ENCODE measurements at places on chromosomes 13 and 19. TPM values are rescaled to one million over a fixed set of nuclear protein-coding genes. Genes with fewer than 3 reads are reported as not detected.

DNA sequence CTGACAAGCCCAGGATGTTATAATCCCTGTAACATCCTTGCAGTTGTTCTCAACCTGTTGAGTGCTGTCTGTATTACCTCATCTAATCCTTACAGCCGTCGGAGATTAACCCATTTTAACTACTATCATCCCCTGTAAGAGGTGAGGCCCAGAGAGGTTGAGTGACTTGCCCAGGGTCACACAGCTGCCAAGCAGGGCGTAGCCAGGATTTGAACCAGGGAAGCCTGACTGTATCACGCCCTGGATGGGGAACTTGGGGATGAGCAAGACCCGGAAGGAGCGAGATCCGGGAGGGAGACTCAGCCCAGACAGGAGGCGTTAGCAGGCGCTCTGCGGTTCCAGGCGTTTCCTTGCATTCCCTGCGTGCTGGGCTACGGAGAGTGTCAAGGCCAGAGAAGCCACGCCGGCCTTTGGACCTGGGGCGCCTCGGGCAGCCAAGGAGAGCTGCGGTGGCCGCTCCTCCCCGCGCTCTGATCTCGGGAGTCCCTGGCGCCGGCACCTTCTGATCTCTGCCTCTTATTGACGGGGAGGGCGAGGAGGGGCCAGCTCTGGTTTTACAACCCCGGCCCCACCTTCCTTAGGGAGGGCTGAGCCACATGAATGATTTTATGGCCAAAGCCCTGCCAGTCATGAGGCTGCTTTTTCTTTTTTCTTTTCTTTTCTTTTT, 6.2 kb downstream of the SULT2B1 start:
- no peak for DNase-seq

DNA sequence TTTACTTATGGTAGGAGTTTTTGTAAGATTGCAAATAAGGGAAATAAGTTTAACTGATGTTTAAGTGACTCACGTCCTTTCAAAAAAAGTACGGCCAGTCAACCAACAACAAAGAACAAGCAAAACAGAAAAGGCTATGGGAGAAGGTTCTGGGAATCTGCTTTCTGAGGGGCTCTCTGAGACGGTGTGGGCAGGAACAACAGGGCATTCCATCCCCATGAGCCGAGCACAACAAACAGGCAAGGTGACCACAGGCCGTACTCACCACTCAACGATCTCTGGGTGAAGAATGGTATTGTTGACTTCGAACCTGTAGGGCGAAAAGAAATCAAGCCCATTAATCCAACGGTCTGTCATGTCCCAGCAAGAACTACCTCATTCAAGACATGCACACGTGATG, 43.8 kb downstream of the PEPD start:
- DNase-seq = no peak

- no peak for DNase-seq
These were observed 64.0 kb upstream of the TNFRSF19 start for GRCh38 chr13:23506071-23506806.

- no peak for DNase-seq
These were observed 238.3 kb upstream of the MAB21L1 start for GRCh38 chr13:35714588-35715377.

- DNase-seq = no peak
These were observed 87.6 kb downstream of the ARHGEF7 start for GRCh38 chr13:111202745-111203144.

Gene PRR12
- total RNA-seq = 10.5 TPM

Gene SOHLH2
- not detected for total RNA-seq

GRCh38 chr13:106078191-106078590, 457.3 kb downstream of the EFNB2 start:
- no peak for DNase-seq

Gene C19orf33
- 0.40 TPM for total RNA-seq

- no peak for DNase-seq
These were observed 579 bp downstream of the CPT1C start for GRCh38 chr19:49691243-49692146.

- DNase-seq = peak; percentile 92
These were observed 1.0 kb upstream of the UBE2M start for GRCh38 chr19:58559275-58560006.

GRCh38 chr13:79196366-79196765, 209.7 kb downstream of the RBM26 start:
- DNase-seq = no peak

GRCh38 chr19:34336781-34337271, 28.2 kb upstream of the GPI start:
- no peak for DNase-seq

GRCh38 chr19:41774515-41774980, 19.2 kb downstream of the CEACAM6 start:
- DNase-seq = no peak

Gene PDX1
- 0.70 TPM for total RNA-seq

- no peak for DNase-seq
These were observed 56.5 kb downstream of the KCTD12 start for GRCh38 chr13:76829572-76830327.

GRCh38 chr19:39595950-39596349, 6.4 kb upstream of the LGALS13 start:
- DNase-seq = no peak

DNA sequence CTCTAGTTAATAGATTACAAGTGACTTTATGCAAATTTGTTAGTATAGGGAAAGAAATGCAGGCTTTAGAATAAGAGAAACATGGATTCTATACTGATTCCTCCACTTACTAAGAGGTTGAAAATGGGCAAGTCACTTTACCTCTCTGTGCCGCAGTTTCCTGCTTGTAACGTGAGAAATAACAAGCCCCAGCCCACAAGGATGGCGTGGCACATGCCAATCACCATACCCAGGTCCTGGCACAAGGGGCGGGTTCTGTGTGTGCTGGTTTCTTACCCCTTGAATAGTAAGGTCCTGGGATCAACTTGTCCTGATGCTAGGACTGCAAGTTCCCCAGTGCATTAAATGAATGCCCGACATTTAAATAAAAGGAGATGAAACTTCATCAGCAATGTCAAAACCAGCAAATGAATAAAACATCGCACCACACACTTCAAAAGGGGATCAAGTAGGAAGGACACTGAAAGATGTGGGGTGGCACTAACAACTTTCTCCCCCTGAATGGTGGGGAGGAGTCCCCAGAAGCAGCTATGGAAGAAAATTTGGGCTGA, 7.9 kb upstream of the SIGLEC9 start:
- DNase-seq = no peak

Gene HSD11B1L
- total RNA-seq = 4.1 TPM

DNA sequence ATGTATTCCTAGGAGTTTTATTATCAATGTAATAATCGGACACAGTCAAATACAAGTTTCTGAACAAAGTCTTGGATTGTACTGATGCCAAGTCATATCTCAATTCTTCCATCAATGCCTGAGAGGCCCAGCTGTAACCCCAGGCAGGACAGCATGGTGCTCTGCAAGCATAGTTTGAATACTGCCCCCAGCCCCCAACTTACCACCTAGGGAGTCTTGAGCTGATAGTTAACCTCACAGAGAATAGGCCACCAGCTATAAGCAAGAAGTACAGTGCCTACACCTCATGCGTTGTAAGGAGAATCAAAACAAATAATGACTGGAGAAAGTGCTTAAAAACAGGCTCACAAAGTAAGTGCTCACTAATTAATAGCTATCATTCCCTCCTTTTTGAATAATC, 2.7 kb downstream of the PROSER1 start:
- DNase-seq = no peak

Gene NTN5
- total RNA-seq = 0.28 TPM

Gene NANOS2
- total RNA-seq = not detected

Gene ZNF66
- 0.40 TPM for total RNA-seq

DNA sequence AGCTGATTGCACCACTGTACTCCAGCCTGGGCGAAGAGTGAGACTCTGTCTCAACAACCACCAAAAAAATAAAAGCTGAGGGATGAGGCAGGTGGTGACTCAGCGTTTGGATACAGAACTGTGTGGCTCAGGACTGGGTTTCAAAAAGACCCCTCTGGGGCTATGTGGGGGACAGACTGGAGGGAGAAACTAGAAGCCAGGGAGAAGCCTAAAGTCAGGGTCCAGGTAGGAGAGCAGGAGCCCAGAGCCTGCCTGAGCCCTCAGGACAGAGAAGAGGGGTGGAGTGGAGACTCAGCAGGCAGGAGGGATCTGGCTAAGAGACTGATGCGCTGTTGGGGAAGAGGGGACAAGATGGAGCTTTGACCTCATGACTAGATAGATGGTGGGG, 1.8 kb upstream of the CD37 start:
- no peak for DNase-seq

GRCh38 chr19:55667958-55668357, 7.1 kb upstream of the EPN1 start:
- no peak for DNase-seq

GRCh38 chr13:95181586-95181985, 119.7 kb downstream of the ABCC4 start:
- DNase-seq = no peak

DNA sequence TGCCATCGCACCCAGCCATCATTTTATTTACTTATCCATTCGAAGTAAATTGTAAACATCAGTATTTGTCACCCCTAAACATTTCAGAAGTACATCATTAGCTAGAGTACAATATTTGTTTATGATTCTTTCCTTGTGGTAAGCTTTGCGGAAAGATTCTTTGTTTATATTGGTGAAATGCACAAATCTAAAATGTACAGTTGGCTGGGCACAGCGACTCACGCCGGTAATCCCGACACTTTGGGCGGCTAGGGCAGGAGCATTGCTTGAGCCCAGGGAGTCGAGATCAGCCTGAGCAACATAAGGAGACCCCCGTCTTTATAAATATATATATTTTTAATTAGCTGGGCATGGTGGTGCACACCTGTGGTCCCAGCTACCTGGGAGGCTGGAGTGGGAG, 10.1 kb downstream of the LGALS7B start:
- DNase-seq = no peak

DNA sequence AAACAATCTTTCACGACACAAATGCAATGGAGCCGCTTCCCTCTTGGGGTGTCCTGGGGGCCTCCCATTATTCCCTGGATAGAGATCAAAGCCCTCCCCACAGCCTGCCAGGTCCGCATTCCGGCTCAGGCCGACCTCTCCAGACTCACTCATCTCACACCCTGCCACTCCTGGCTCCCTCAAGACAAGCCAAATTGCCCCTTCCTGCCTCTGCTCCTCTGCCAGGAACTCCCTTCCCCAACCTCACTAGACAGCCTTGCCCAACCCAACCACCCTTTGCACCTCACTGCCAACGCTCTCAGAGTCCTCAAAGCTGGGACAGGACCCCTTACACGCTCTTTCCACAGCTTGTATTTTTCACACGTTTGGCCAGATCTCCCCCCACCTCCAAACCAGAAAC, 1.5 kb downstream of the ABHD17A start:
- no peak for DNase-seq

Gene LIM2
- total RNA-seq = not detected

DNA sequence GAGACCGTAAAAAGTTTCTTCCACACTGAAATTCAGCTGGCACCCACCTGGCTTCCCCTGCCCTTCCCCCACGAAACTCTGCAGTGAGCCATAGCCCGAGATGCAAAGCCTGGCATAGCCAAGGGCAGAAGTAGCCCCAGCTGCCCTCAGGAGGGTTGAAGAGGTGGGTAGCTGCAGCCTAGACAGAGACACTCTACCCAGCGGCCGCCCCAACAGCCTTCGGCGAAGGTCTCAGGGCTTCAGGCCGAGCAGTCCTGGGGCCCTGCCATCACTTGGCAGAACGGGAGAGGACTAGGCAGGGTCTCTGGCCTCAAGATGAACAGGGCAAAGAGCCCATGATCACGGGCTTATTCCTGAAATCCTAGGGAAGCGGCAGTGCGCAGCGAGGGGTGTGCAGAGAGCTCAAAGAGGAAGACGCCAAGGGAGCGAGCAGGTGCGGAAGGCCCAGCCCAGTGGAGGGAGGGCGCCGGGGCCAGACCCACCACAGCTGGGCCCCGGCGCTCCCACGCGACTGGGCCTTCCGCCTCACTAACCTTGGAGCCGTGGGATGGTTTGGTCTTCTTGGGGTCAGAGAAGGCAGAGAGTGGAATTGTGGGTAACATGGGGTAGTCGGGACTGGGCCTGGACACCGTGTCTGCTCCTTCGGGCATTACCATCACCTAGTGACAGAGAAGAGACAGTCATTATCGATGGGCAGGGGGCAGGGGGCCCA, 53.2 kb downstream of the MLLT1 start:
- no peak for DNase-seq

GRCh38 chr13:77836423-77836822, 82.2 kb downstream of the EDNRB start:
- DNase-seq = no peak

DNA sequence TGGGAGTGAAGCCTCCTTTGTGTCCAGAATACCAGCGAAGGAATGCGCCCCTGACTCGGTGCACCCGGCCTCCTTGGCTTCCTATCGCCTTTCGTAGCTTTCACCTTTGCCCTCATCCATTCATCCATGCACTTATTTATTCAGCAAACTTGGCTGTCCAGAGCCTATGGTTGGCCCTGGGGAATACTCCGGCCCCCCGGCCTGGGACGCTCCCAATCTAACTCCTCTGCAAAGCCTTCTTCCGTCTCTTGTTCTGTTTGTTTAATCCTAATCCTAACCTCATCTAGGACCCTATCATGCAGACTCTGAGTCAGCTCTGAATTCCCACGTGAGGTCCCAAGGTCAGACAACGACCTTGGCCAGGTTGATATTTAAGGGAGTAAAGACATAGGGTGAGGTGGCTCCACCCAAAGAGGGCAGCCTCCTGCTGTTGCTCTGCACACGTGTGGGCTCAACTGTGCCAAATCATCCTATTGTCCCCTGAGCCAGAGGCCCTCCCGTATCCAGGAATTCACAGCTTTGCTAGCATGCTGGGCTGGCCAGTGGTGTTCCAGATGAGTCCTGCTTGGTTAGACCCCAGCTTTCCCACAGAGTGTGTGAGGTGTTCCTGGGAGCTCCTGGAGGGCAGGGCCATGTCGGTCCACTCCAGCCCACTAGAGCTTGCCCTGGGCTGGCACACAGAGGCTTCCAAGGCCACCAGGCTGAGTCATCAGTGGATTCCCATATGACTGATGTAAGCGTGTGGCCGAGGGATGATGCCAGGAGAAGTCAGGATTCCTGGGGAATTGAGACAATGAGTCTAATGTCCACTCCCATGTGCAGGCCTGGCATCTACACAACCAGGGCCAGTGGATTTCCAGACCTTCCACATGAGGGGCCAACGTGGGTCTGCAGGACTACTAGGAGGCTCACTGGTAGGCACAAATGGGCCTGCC, 6.5 kb upstream of the CCNE1 start:
- DNase-seq = no peak

Gene DNAAF3
- total RNA-seq = 0.63 TPM

DNA sequence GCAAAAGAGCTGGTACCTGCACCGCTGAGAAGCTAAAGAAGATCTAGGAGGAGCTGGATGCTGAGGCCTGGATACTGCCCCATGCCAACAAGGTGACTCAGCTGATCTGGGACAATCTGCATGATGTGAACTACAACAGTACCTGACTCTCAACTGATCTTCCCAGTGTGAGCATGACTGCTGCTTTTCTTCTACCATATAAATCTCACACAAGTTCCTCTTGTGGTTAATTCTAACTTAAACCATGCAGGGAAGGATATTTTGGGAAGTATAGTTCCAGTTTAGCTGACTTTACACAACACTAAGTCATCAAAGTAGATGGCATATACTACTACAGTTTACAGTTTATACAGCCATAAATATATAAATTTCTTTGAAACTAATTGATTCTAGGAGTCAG, 91.9 kb downstream of the SLAIN1 start:
- no peak for DNase-seq

All from left lobe of liver (tissue), 2 donors.